Fibroblast of skin of back (primary cell): ENCODE measurements at places on chromosomes 1 and 21.

DNA sequence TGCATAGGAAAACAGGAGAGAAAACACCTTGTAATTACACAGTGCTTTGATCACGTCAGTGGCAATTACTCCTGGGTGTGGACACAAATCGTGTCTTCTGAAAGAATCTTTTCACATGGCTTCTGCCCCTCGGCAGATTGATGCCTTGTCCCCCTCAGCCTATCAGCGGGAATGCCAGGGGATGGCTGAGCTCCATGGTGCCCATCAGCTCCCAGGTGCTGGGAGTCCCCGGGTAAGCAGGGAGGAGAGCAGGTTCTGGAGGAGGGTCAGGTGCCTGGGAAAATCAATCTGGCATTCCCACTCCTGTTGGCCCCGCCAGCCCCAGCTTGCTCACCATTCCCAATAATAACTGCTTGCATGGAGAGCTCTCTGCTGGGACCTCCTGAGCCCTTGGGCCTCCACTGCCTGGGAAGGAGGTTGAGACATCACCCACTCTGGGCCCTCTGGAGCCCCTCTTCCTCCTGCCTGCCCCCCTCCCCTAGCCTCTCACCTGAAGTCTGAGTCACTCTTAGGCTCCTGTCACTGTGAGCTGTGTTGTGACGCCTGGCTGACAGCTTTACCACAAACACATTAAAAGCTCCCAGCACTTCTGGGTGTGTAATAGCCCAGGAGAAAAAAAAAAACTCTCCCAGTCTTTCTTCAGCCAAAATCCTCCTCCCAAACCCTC lies 4.9 kb downstream of the CAMK2N1 start:
- no peak for DNase-seq

GRCh38 chr1:42146626-42147320 lies 6.4 kb upstream of the GUCA2B start:
- peak; percentile 46 for DNase-seq

GRCh38 chr1:161988413-161988812 lies 35.3 kb downstream of the OLFML2B start:
- DNase-seq, result no peak

DNA sequence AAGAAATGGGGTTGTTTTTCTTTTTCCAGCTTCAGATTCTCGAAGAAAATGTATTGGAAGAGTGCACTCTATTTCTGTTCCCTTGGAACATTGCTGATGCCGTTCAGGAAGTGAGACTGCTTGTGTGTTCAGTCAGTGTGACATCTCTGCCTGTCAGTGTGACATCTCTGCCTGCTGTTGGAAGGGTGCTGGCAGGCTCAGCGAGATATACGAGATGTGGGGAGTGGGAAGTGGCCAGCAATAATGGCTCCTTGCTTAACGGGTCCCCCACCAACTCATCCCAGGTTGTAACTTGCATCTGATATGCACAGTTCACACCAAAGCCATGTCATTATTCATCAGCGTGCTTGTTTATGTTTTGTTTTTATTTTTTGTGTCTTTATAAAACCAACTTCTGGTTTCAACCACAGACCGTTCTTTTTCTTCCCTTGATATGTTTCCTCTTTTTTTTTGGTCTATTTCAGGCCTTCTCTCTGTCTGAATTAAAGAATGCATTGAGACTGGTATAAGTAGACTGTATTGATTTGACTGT lies 145.4 kb downstream of the GALNT2 start:
- DNase-seq, result no peak

- DNase-seq, result no peak
Measured at GRCh38 chr1:219744652-219745469, 132.0 kb upstream of the ZC3H11B start.

DNA sequence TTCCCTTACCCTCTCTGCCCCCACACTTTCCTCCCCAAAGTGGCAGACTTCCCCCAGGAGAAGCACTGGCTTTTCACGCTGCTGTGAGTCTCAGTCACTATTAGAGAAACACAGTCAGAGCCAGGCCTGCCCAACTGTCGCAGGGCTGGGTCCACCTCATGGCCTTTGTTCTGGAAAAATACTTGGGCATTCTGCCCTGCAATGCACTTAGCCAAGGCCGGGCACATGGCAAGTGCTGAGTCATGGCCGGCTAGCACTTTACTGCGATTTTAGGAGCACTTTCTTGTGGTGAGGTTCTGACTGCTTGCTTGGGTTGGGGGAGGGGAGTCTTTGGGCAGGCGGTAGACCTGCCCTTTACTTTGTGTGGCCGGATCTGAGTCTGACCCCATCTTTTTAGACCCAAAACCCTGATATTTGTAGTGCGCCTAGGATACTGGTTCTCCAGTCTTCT lies 7.7 kb downstream of the EPHX1 start:
- DNase-seq, result peak; percentile 84

- no peak for DNase-seq
Measured at GRCh38 chr21:37364722-37365121, 1.9 kb upstream of the DYRK1A start.
